ENCODE measurements at places on chromosomes 12 and 14.

GRCh38 chr12:104681012-104681690 lies 224.4 kb downstream of the CHST11 start:
- no peak for DNase-seq

DNA sequence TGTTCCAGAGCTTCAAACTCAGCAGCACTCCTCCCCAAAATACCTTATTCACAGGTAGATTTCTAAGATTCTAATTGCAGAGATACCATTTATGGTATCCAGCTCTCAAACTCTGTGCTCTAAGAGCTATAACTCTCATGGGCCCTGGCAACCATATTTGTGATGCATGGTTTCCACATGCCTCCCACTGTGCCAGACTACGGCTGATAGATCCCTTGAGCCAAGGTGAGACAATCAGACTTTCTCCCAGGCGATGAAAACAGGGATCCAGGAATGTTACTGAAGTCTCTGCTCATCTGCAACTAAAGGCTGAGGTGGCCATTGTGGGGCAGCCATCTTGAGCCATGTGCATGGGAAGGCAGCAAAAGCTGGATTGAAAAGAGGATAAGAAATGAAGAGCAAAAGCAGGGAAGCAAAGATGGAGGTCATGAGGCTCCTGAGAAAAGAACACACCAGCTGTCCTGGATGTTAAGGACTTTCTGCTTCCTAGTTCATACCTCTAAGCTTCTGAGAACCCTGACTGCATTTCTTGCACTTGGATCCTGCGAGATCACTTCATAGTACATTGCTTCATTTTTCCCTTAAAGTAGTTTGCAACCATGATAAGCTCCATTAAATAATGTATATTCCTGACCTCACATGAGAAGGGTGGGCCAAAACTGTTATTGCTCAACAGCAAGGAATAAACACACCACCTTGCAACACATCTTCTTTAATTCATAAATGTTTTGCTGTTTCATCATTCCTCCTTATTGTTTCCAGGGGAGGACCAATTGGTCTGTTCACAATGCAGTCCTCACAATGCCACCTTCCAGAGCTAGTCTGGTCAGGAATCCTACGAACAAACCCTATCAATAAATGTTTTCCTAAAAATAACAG lies 5.4 kb downstream of the EGLN3 start:
- no peak for DNase-seq

DNA sequence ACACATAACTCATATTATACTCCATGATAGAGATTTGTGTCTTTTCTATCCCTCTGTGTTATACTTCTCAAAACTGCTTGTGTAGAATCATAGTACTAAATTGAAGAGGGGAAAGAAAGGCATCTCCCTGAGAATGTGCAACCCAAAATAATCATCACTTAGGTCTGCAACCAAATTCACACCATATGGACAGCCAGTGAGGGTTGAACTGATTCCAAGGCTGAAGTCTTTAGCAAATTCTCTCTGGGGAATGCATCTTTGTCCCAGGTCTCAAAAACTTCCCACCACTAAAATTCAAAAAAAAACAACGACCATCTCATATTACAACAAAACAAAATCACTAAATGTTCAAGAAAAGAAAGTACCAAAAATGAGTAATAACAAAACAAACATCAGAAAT lies 11.0 kb downstream of the ZFC3H1 start:
- no peak for DNase-seq

DNA sequence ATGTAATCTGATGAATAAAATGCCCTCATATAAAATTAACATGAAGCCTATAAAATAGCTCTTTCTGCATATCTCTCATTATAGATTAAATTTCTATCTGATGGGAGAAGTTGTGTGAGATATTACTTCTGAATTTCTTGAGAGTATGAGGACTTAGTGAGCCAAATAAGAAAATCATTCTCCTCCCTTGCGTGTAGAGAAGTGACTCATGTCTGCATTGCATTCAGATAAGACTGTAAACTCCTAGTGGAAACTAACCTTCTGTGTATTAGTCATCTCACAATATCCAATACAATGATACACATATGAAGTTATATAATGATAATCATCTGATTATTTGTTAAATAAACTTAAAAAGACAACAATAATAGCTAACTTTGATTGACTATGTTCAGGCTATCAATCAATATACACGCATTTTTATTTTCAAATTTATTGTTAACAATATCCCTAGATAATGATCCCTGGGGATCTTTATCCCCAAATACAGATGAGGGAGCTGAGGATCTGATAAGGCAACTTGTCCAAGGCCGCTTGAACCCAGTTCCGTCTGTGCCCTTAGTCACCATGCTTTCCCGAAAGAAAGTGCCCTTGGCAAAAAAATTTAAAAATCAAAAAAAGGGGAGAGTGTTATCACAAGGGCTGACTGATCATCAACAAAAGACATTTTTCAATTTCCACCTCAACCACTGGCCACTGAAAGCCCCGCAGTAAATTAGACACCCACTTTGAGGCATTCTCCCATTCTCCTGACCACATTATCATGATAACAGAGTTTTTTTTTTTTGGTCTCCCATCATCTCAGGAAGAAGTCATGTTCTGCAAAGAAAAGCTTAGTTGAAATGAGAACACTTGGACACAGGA lies 189.2 kb upstream of the RASSF8 start:
- DNase-seq = no peak

DNA sequence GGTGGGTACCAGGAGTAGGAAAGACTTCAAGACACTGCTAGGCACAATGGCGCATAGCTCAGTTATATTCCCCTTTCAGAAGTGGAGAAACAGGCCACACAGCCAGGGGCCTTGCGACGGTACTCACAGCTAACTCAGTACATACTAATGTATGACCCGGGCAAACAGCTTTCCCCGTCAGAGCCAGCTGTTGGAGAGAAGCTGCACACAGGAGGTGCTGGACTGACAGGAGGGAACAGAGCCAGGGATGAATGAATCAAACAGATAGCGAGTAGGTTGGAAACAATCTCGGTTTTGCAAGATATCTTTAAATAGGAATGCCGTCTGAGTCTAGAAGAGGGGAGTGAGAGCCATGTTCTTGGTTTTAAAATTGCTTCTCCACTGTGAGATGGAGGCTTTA lies 45.5 kb downstream of the PRIMA1 start:
- no peak for DNase-seq

- DNase-seq = no peak
Measured at GRCh38 chr14:78834766-78835451, 664.7 kb downstream of the NRXN3 start.

DNA sequence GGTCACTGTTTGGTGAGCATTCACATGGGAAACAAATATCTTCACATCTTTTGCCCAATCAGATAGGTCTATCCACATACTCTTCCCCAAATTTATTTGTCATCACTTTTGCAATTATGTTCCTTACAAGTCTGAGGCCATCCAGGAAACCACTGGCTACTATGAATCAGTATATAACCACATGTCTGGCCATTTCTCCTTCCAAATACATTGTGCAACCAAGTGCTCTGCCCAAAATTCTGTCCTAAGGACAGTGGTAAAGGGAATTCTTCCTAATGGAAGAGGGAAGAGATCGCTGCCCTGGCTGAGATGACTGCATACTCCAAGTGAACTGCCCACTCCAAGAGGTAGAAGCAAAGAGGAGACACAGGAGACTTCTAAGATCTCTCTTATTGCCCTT lies 148.9 kb upstream of the MAX start:
- DNase-seq = no peak

DNA sequence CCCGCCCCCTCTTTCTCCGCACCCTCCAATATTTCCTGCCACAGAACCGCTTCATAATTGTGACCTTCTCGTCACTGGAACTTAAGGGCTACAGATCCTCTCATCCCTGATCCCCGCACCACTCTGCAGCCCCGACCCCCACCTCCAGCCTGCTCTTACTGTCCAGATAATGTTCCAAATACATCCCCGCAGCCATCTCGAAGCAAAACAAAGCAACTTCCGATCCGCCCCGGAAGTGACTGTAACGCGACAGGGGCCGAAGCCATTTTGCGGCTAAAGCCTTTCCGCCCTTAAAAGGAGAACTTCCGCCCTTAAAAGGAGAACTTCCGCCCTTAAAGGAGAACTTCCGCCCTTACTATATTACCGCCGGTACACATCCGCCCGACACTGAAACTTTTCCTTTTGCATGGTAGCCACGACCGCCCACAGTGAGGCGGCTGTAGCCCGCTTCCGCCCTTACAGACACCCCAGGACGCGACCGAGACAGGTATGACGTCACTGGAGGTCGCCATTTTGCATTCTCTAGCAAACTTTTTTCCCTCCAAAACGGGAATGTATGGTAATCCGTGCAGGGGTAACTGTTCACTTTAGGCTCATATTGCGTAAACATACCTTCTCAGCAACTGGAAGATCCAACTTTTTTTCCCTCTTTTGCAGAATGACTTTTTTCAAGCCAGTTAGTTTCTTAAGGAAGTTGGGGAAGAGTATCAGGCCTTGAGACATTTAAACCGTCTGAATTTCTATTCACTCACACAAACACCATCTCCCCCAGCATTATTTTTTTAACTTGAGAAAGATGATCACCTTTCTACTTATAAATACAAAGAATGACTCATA lies at the start of gene ING4:
Gene ING4 (minus strand): TSS at position 214 of the 837 bp plus-strand sequence. CDS start 18 bp downstream, at position 196.
- peak; percentile 98 for DNase-seq

DNA sequence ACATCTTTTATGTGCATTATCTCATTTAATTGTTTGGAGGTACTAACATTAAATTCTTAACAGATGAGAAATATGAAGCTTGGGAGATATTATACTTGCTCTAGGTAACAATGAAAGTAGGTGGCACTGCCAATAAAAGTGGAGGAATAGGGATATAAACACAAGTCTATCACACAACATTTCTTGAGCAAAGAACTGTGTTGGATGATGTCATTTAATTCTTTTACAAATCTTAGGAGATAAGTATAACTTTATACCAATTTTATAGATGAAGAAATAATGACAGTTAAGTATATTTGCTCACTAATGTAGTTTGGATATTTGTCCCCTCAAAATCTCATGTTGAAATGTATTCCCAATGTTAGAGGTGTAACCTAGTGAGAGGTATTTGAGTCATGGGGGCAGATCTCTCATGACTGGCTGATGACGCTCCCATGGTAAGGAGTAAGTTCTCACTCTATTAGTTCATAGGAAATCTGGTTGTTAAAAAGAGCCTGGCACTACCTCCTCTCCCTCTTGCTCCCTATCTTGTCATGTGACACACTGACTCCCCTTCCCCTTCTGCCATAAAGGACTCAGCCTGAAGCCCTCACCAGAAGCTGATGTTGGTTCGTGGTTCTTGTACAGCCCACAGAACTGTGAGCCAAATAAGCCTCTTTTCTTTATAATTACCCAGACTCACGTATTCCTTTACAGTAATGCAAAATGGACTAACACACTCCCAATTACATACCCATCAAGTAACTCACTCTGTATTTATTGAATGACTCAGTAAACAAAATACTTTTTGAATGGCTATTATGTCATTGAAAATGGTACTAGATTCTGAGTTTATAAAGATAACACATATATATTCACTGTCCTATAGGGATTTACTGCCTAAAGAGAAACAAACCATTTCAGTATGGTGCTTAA lies 146.8 kb upstream of the KITLG start:
- no peak for DNase-seq

GRCh38 chr12:96143827-96144565 lies 50.2 kb upstream of the ELK3 start:
- DNase-seq = no peak

- no peak for DNase-seq
Measured at GRCh38 chr14:77498984-77499527, 440 bp upstream of the ISM2 start.

- peak; percentile 3 for DNase-seq
Measured at GRCh38 chr12:40921563-40922163, 229.4 kb downstream of the CNTN1 start.

GRCh38 chr12:12533238-12533829 lies 29.3 kb downstream of the DUSP16 start:
- peak; percentile 16 for DNase-seq

DNA sequence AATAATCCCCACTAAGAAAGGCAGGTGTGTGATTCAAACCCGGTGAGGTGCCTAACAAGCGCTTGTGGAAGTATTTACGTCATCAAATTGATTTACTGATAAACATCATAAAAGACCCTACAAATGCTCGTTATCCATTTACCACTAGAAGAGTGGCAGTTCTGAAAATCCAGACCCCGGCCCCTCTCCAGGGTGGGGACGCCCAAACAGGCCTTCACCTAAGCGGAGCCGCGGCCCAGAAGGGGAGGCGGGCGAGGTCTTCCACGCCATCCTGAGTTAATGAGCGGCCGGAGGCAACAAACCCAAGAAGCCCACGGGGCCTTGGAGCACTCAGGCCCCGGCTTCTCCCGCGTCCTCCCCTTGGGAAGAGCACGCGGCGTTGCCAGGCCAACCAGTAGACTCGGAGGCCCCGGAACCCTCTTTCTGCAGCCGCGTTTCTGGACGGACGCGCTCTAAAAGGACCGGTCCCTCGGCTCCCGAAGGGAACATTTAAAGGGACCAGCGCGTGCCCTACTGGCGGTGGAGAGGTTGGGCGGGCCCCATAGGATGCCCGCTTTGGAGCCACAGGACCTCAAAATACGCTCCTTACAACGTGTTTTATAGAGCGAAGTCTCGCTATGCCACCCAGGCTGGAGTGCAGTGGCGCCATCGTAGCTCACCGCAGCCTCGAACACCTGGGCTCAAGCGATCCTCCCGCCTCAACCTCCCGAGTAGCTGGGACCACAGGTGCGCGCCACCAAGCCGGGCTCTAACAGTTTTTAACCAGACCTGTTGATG lies 3.5 kb downstream of the PTPN21 start:
- DNase-seq = peak; percentile 57

- no peak for DNase-seq
Measured at GRCh38 chr12:12651752-12652151, 40.1 kb downstream of the CREBL2 start.

DNA sequence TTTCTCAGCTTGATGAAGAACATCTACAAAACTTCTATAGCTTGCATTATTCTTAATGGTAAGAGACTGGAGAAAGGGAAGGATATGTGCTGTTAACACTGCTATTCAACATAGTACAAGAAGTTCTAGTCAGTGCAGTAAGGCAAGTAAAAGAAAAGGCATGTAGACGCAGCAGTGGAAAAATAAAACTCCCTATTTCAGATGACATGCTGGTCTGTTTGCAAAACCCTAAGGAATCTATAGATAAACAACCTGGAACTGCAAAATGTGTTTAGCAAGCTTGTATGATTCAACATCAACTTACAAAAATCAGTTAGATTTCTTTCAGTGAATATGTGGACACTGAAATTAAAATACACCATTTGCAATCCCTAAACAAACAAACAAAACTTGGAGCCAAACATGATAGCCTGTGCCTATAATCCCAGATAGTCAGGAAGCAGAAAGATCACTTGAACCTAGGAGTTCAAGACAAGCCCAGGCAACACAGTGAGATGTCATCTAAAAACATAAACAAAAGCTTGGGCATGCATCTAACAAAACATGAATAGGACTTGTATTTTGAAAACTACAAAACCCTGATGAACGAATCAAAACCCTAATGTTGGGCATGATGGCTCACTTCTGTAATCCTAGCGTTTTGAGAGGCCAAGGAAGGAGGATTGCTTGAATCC lies 293.6 kb upstream of the RGS6 start:
- DNase-seq = no peak

All from NCI-H2081 treated with DMSO at 0.1 percent for 48 hours (cell line).